ENCODE measurements at places on chromosomes 5 and 9.

DNA sequence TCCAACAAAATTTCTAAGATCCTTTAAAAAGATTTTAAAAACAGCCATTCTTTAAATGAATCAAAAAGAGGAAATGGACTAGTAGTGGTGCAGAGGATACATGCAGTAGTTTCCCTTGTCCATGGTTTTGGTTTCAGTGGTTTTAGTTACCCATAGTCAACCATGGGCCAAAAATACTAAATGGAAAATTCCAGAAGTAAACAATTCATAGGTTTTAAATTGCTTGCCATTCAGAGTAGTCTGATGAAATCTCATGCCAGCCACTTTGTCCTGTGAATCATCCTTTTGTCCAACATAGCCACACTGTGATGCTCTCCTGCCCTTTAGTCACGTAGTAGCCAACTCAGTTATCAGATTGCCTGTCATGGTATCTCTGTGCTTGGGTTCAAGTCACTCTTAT lies 286.1 kb downstream of the ANXA1 start:
- DNase-seq: no peak

DNA sequence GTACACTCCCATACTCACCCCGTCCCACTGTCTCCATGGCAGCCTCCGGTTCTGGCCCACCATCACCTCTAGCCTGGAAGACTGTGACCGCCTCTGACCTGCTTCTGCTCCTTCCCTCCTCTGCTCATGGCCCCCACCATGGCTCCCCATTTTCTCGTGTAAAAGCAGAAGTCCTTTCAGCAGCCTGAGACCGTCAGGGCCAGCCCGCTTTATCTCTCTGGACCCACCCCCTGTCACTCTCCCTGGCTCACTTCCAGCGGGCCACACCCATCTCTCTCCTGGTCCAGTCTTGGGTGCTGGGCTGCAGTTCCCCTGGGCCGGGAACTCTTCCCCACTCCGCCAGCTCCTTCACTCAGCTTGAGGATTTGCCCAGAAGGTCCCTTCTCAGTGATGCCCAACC lies 96.0 kb upstream of the RUFY1 start:
- no peak for DNase-seq

DNA sequence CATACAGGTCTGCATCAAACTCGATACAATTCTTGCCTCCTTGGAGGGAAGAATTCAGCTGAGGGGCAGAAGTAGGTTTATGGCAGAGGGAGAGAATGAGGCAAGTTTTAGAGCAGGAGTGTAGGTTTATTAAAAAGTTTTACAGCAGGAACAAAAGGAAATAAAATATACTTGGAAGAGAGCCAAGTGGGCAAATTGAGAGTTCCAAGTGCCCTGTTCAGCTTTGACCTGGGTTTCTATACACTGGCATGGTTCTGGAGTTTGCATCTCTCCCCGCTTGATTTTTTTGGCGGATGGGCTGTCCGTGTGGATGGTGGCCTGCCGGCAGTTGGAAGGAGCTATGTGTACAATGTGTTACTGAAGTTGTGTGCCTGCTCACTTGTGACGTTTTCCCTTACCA lies 116.1 kb downstream of the ALDH1A1 start:
- no peak for DNase-seq

- DNase-seq: no peak
These were observed 40.1 kb downstream of the DCAF10 start for GRCh38 chr9:37840560-37841194.

- no peak for DNase-seq
These were observed 1.6 kb downstream of the DMRT2 start for GRCh38 chr9:1051584-1052275.

DNA sequence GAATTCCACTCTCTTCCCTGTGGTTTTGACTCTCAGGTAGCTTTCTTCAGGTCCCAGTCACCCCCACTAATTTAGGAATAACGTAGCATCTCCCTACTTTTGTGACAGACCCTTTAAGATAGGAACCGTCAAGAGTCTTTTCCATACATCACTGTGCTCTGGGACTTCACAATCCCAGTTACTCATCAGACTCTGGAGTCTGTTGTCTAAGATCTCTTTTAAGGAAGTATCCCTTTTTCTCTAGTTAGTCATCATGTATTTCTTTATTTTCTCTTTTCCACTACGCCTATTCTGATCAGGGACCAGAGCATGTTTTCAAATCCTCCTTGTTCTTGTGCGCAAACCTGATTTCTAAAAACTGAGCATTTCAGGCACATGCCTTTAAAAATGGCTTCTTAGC lies 143.0 kb downstream of the GOLPH3 start:
- no peak for DNase-seq

DNA sequence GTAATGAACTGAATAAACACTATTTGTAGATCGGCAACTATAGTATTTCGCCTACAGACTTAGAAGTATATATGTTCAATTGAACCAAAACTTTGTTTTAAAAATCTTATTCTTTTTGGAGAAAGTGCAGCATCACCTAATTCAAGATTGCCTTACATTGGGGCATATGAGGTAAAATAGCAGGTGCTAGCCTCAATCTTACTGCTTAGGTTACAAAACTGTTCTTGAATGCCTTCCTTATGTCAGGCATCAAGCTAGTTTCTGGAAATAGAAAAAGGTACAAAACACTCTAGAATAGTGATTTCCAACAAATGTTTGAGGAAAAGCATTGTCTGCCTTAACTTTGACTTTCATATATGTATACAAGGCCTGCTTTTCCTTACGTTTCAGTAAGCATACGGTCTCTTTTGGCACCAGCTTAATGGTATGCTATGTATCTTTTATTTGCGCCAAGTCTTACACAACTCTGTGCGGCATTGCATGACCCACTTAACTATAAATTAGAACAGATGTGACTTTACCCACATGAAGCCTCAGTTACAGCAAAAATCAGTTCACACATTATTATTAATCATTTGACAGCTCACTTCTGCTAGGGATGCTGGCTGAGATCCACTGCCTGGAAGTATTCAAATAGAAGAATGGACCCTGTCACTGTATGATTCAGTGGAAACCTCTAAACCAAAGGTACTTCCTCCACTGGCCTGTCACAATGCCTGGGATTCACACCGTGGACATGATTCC lies 174.1 kb downstream of the PRELID2 start:
- DNase-seq: no peak

DNA sequence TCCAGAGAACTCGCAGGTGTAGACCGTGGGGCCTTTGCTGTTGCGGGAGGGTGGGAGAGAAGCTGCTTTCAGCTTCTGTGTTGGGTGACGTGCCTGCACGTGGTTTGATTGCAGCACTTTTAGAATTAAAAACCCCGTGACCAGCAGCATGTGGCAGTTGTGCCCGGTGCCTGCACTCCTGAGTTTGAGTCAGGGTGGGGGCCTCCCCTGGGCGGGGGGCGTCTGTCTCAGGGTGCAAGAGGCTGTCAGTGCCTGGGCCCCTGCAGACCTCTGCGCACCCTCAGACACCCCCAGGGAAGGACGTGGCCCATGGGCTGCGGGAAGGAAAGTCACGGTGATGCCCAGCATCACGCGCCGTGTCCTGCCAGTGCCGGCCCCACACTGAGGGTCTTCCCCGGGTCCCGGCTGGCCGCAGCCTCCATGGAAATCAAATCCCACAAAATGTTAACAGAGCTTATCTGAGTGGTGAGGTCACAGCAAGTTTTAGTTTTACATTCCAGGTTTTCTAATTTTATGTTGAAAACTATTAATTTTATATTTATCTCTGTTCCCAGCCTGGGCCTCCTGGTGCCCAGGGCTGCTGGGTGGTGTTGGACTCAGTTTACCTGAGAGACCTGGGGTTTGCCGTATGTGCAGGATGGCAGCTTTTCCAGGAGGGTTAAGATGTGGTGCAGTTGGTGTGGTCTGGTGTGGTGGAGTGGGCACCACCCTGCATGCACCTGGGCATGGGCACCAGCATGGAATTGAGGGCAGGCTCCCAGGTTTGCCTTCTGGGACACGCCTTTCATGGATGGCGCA lies 33.3 kb downstream of the AHRR start:
- DNase-seq: no peak

DNA sequence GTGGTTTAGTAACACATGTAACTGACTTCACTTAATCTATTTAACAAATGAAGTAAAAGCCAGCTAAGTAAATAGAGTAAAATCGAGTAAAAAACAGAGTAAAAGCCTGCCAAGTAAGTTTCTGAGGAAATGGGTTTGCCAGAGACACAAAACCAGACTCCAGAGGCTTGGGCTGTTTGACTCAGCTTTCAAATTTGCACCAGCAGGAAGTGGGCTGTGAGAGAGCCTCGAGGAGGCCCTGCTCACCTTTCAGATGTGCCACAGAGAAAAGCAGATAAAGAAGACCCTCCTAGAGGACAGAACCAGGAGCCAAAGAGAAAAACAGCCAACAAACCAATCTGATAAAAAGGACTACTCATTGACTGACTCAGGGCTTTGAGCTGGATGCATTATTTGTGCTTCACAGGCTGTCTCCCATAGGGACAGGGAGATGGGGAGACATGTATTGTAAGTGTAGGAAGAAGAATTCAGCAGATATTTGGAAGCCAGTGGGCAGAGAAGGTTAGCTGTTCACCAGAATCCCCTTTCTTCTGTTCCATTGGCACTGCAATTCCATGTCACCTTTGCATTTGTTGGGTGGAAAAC lies 14.4 kb upstream of the AMACR start:
- DNase-seq: no peak

DNA sequence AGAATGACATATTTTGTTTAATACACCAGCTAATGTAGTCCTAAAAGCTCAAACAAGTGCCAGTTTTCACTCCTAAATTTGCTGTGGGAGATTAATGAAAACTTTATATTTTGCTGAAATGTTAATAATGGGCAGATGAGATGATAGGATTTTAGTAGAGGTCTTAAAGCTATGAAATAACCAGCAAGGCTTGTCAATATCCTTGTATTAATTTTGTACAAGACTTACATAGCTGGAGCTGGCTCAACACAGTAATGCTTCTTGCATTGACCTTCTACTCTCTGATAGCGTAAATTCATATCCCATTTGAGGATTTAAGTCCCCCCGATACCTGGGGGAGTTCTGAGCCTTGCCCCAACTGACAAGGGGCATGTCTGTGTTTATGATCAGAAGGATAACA lies 219.2 kb downstream of the MAPKAP1 start:
- DNase-seq: no peak

DNA sequence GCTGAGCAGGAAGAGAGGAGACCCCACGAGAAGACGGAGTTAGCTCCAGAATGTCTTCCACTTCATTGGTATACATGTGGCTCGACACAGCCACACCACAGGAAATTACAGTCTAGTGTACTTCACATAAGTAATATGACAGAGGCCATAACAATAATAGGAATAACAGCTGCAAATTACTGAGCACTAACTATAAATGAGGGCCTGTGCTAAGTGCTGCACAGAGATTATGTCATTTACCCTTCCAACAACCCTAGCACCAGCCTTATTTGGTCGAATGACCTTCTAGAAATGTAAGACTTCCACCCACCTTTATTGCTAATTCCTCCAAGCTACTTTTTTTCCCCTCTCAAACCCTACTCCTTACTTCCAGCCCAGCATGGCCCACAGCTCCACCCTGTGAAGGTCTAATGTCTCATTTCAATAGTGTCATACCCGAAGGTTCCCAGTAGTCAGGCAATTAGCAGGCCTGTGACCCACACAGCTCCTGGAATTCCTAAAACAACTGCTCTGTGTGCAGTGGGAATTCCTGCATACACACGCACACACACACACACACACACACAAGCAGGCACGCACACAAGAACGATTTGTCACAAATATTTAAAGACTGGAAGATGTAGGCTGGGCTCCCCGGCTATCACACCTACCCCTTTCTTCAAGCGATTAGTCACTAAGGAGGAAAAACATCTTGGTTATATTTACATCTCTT lies 134.5 kb downstream of the FRMD3 start:
- DNase-seq: no peak

- DNase-seq: no peak
These were observed 132.8 kb downstream of the CRB2 start for GRCh38 chr9:123488722-123489321.

- DNase-seq: no peak
These were observed 129.9 kb upstream of the MOCS2 start for GRCh38 chr5:53239301-53239990.

DNA sequence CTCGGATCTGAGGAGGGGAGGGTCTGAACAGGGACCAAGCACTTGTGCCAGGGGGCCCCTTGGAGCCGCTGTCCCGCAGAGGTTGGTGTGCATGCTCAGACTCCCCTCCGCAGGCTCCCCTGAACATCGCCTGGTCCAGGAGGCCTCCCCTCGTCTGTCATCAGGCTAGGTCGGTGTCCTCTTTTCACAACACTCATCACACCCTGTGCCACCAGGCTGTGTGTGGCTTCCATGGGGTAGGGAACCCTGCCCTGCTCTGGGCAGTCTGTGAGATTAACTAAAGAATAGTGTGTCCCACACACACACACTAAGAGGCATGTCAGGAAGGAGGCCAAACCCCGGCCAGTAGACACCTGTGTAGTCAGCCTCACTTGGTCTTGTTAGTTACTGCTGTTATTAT lies 119.3 kb downstream of the C5orf15 start:
- no peak for DNase-seq

DNA sequence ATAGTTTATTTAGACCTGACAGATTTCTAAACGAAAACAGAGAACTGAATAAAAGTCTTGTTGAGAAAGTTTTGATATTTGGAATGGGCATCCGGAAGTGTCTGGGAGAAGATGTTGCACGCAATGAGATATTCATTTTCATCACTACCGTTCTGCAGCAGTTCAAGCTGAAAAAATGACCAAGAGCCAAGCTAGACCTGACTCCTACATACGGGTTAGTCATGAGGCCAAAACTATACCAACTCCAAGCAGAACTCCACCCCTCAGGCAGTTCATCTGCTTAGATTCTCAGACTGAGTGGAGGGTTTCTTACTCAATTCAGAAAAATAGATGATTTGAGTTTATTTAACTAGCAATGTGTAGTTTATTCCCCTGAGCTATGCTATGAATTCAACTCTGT lies 95.4 kb upstream of the ANXA1 start:
- no peak for DNase-seq

GRCh38 chr9:93620881-93621820 lies 44.8 kb downstream of the PHF2 start:
- no peak for DNase-seq

GRCh38 chr9:109468927-109469326 lies 29.2 kb downstream of the PTPN3 start:
- DNase-seq: no peak

- DNase-seq: no peak
These were observed 595 bp downstream of the PDLIM7 start for GRCh38 chr5:177496727-177497291.

DNA sequence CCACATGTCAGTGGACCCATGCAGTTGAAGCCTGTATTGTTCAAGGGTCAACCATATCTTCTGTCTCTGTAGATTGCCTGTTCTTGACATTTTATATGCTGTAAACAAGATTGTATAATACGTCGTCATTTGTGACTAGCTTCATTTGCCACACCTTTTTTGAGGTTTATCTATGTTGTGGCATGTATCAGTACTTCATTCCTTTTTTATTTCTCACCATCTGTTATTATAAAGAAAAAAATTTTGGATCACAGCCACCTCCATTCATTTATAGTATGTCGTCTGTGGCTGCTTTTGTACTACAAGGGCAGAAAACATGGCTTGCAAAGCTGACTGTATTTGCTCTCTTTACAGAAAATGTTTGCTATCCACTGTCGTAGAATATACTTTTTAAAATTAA lies 72.4 kb downstream of the TEK start:
- DNase-seq: no peak

GRCh38 chr5:135185481-135186065 lies 151.5 kb upstream of the PITX1 start:
- no peak for DNase-seq

All from activated CD8-positive, alpha-beta memory T cell treated with anti-CD3 and anti-CD28 coated beads for 1 hour (primary cell).